ENCODE measurements at places on chromosomes 16 and 17.

DNA sequence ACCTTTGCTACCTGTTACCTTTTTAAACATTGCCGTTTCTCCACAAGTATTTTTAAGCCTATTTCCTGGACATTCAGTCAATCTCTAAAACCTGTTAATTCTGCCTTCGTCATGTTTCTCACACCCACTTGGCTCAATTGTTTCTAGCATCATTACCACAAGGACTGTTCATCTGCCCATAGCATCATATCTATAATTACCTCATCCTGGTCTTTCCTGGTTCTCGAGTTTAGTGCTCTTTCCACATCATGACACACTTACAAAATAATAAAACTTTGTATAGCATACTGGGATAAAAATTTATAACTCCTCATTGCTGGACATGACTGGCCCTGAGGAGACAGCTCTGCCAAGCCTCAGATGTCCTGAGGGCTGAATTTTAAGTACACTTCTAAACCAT is 104.8 kb downstream of the CYB561 start:
- DNase-seq = no peak

DNA sequence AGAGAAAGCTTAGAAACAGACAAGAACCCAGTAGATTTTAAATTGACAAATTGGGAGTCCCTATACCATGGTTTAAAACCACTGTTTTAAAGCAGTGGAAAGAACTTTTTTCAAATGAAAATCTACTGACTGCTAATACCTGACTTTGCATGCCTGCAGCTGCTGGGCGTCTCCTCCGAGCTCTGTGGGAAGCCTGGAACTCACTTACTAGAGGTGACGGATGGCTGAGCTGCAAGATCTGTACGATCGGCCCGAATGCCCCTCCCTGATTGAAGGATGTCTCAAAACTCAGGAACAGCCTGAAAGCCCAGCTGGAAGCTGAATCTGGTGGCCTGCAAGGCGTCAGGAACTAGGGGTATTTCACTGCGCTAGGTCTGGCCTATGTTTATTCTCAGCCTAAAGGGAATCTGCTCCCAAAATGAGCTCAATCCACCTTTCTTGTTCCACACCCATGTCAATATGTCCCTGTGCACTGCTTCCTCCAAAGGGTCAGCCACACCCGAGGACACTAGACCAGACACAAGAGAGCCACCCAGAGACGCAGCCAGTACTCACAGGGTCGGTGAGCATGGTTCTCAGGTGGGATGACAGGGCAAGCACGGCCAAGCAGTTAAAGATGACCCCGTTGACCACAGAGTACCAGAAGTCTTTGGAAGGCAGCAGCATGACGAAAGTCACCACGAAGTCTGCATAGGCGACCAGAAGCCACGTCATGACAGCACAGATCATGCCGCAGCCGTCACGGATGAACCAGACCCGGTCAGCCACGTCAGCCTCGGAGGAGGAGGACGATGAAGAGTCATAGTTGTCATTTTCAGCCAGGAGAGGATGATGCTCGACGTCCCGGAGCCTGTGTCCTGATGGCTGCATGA is 21.4 kb downstream of the ZDHHC7 start:
- no peak for DNase-seq

GRCh38 chr17:63631062-63631461 is 8.8 kb downstream of the MAP3K3 start:
- no peak for DNase-seq

DNA sequence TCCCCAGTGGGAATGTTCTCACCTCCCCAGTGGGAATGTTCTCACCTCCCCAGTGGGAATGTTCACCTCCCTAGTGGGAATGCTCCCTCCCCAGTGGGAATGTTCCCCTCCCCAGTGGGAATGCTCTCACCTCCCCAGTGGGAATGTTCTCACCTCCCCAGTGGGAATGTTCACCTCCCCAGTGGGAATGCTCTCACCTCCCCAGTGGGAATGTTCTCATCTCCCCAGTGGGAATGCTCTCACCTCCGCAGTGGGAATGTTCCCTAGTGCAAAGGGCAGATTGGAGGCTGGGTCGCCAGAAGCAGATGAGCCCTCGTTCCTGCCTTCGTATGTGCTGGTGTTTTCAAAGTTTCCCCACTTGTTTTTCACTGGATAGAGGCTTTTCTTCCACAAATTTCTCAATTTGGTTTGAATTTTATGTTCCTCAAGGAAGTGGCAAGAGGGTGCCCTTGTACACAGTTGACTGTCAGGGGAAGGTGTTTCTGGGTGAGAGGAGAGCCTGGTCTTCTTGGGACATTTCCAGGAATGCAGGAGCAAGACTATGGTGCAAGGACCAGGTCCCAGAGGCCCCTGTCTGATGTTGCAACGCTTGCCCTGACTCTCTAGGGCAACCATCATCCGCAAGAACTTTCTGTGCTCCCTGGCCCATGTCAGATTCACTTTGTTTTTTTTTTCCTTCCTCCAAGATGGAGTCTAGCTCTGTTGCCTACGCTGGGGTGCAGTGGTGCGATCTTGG is 34.0 kb downstream of the TRARG1 start:
- DNase-seq = no peak

All from vagina (tissue), 2 donors.